ENCODE measurements at places on chromosomes 5 and 9.

- peak; percentile 18 for DNase-seq
Measured at GRCh38 chr9:69809304-69809863, 11.2 kb upstream of the CFAP95 start.

DNA sequence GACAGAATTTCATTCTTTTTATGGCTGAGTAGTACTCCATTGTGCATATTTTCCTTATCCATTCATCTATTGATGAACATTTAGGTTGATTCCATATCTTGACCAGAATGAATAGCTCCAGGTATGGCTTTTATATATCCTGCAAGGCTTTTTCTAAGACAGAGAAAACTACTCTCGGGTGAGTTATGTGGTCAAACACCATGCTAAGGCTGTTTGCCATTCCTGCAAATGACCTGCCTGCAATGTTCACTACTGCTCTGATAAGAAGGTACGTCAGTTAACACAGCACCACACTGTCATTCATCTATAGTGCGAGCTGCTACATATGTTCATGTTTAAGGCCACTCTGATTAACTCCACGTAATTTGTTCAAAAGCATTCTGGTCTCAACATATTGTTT is 256.8 kb upstream of the RGMB start:
- DNase-seq = no peak

- no peak for DNase-seq
Measured at GRCh38 chr9:90726215-90726614, 75.4 kb upstream of the SYK start.

DNA sequence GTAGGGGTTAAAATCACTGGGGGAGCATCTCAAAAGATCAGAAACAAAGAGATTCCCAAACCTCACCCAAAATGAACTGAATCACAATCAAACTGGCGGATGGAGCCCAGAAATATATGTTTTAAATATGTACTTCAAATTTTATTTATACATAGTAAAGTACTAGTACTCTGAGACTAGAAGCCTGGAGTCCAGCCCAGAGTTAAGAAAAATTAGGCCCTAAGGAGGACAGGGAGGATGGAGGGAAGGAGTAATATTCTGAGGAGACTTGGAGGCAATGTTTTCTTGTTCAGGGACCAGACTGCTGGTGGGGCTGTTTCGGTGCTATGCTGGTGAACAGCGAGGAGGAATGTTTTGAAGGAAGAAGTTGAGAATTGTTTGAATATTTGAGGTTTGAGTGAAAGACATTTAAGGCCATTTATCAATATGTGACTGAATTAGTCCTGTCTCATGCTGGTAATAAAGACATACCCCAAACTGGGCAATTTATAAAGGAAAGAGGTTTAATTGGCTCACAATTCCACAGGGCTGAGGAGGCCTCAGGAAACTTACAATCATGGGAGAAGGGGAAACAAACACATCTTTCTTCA is 552.4 kb upstream of the DAB2 start:
- no peak for DNase-seq

DNA sequence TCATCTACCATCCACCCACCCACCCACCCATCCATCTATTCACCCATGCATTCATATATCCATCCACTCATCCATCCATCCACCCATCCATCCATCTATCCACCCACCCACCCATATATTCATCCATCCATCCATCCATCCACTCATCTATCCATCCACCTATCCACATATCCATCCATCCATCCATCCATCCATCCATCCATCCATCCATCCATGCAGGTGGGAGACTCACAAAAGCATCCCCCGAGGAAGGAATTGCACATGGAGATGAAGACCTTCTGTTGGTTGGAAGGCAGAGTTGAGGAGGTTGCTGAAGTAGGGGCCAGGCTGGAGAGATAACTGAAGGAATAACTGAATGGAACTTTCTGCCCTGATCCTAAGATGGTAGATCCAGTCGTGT is 126.9 kb downstream of the RGS3 start:
- no peak for DNase-seq

DNA sequence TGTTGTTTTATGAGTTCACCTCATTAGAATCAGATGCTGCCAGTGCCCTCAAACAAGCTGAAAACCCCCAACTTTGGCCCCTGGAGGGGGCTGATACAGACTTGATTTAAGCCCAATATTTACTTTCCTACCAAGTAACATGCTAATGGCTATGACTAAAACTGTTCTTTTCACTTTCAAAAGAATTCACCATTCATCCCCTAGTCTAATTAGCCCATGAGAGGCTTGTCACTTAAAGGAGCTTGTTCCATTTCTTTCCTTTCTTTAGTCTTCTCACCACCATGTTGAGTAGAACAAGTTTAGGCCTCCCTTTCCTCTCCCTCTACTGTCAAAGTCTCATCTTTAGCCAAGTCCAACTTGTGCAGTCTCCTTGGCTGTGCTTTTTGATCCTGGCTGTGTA is 50.4 kb downstream of the EPB41L4B start:
- DNase-seq = no peak

DNA sequence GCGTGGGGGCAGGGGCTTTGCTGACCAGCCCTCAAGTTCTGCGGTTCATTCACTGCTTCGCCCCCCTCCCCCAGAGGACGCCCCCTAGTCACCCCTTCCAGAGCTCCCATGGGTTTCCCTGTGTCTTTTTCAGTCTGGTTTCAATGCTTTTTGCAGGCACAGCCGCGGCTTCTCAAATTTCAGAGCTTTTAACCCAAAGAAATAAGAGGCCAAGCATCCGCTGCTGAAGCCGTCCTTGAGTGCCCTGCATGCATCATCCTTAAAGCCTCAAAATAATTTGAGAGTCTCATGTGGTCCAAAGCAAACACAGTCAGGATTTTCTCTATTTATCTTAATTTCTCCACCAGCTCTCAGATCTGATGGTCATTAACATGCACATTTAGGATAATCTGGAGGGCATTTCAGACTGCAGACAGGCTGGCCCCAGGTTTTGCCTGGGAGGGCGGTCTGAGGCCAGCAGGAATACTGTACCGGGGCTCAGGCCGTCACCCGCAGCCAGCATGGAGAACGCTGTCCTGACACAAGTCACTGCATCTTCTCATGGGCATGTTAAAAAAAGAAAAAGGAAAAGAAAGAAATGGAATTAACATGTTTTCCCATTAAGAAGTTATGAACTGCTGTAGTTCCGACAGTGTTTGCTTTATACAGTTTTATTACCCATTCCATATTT is 420.8 kb upstream of the IRX4 start:
- DNase-seq = no peak

GRCh38 chr5:100840789-100841188 is 62.3 kb downstream of the ST8SIA4 start:
- peak; percentile 35 for DNase-seq

DNA sequence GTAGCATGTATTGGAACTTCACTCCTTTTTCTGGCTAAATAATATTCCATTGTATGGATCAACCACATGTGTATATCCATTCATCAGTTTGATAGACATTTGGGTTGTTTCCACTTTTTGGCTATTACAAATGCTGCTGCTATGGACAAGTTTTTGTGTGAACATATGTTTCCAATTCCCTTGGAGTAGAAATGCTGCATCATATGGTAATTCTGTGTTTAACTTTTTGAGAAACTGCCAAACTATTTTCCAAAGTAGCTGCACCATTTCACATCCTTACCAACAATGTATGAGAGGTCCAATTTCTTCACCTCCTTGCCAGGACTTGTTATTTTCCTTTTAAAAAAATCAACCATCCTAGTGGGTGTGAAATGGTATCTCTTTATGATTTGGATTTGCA is 8.4 kb downstream of the FRRS1L start:
- no peak for DNase-seq

GRCh38 chr5:73221161-73221560 is 48.2 kb downstream of the TMEM174 start:
- DNase-seq = no peak

DNA sequence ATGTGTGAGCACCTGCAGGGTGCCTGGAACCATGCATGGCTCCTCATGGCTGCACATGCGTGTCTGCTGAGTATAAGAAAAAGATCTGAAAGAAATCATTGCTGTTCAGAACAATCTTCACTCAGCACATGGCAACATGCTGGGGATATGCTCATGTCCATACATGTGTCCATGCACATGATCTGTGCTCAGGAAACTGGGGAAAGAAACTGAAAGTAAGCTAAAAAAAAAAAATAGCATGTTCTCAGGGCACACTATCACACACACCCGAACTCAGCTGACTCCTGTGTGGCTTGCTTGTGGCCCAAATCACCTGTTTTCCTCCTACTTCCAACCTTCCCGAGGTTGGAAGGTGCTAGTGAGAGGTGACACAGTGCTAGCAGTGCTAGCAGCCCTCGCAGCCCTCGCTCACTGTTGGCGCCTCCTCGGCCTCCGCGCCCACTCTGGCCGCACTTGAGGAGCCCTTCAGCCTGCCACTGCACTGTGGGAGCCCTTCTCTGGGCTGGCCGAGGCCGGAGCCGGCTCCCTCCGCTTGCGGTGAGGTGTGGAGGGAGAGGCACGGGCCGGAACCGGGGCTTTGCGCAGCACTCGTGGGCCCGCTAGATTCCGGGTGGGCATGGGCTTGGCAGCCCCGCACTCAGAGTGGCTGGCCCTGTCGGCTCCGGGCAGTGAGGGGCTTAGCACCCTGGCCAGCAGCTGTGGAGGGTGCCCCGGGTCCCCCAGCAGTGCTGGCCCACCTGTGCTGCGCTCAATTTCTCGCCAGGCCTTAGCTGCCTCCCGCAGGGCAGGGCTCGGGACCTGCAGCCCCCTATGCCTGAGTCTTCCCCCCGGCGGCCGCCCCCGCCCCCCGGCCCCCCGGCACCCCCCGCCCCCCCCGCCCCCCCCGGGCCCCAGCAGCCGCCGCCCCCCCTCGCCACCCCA is 76.0 kb downstream of the GADD45G start:
- peak; percentile 25 for DNase-seq

GRCh38 chr9:127067603-127068220 is 54.7 kb downstream of the ANGPTL2 start:
- no peak for DNase-seq

- peak; percentile 84 for DNase-seq
Measured at GRCh38 chr5:97078958-97079743, 63.3 kb downstream of the LIX1 start.

- DNase-seq = no peak
Measured at GRCh38 chr5:170691657-170692056, 91.9 kb upstream of the GABRP start.

DNA sequence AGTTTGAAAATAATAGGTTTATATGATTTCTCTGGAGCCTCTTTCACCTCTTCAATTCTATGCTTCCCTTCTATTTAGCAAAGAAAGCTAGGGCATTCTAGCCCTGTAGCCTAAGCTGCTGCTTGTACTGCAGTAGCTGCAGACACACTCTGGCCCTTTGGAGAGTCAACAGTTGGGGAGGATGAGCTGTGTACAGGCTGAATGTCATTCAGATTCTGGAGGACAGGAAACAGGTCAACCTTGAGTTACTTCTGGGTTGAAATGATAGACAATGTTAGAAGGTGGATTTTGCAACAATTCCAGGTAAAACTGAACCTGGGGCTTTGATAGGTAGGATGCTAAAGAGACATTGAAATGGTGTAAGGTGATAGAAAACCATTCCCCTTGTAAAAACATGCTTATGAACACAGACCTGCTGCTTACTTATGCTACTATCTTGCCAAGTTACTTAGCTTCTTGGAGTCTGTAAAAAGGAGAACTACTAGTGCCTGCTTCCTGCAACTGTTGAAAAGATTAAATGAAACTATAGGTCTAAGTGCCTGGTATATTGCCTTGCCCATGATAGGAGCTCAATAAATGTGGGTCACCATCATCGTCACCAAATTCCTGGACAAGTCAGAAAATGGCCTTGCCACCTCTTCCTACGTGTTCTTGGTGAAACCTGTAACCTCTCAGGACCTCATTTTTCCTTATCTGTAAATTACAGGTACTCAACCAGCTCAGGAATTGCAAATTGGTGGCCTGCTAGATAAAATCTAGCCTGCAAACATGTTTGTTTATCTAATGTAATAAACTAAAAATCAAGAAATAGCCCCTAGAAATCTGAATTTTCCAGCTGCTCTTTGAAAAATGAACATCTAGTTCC is 83.7 kb downstream of the GALNT10 start:
- no peak for DNase-seq

DNA sequence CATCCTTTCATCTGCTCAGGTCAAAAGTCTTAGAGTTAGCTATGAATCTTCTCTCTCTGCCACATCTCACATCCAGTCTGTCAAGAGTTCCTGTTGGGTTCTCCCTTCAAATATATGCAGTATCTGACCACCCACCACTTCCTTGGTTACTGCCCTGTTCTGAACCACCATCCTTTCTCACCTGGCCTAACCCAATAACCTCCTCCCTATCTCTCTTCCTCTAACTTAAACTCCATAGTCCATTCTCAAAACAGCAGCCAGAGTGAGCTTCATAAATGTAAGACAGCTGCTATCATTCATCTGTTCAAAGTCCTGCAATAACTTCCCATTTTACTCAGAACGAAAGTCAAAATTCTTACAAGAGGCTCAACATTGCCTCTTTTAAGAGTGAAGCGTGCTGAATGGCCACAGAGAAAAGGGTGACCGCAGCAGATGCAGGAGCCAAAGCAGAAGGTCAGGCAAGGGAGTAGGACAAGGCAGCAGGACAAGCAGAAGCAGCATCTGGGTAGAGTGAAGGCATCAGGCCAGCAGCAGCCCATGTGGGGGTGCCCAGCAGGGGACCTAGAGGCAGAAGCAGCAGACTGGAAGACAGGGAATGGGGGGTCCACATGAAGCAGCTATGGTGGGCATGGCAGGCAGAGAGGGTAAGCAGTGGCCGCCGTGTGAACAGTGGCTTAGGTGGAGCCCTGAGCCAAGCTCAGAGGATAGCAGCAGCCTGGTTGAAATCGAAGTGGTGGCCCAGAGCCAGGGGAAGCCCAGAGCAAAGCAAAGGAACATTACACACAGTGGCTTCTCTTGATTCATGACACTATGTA is 39.3 kb upstream of the CDC42SE2 start:
- DNase-seq = peak; percentile 94

- DNase-seq = peak; percentile 76
Measured at GRCh38 chr5:54476682-54477081, 21.2 kb downstream of the HSPB3 start.

GRCh38 chr5:55402199-55402598 is 94.4 kb downstream of the MTREX start:
- no peak for DNase-seq

GRCh38 chr5:164868761-164869160 is 1363.3 kb downstream of the MAT2B start:
- DNase-seq = peak; percentile 78

DNA sequence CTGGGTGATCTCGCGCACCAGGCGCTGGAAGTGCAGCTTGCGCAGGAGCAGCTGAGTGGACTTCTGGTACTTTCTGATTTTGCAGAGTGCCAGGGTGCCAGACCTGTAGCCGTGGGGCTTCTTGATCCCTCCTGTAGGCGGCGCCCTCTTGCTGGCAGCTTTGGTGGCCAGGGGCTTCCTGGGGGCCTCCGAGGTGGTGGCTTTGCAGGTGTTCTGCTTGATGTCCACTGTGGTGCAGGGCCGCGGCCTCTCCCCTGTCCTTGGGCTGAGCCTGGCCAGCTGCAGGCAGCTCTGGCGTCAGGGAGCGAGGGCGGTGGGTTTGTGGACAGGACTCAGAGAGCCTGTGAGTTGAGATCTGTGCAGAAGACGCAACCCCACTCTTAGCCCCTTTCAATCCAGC is 36.1 kb downstream of the TAF11L14 start:
- no peak for DNase-seq

- no peak for DNase-seq
Measured at GRCh38 chr9:73951147-73951546, 546.0 kb upstream of the RORB start.

All from inflammatory macrophage treated with lipopolysaccharide for 4 hours (primary cell).